ENCODE measurements at places on chromosomes 1 and 21. TPM values are rescaled to one million over a fixed set of nuclear protein-coding genes. Genes with fewer than 3 reads are reported as not detected.

- H3K27ac ChIP-seq, result peak within 1 kb of the TSS; percentile 78
- peaks cover 2% of the 10 kb centered on the region for H3K36me3 ChIP-seq
- H3K27me3 ChIP-seq, result no peaks in the 10 kb centered on the region
- peak within 1 kb of the TSS; percentile 94 for H3K4me3 ChIP-seq
- peaks cover 18% of the 10 kb centered on the region for H3K4me1 ChIP-seq
- DNase-seq, result peak; percentile 68
Observed at GRCh38 chr21:36134803-36135390, at the start of gene CBR3. TSS of gene CBR3 (plus strand) at chr21:36135079. CDS start at chr21:36135193, 114 bp downstream.

- no peak overlapping the region for H3K4me3 ChIP-seq
- H3K27me3 ChIP-seq, result no peaks in the 10 kb centered on the region
- no peaks in the 10 kb centered on the region for H3K36me3 ChIP-seq
- peak; percentile 78 for DNase-seq
Observed at GRCh38 chr1:27436204-27437159, 44.1 kb downstream of the GPR3 start.

DNA sequence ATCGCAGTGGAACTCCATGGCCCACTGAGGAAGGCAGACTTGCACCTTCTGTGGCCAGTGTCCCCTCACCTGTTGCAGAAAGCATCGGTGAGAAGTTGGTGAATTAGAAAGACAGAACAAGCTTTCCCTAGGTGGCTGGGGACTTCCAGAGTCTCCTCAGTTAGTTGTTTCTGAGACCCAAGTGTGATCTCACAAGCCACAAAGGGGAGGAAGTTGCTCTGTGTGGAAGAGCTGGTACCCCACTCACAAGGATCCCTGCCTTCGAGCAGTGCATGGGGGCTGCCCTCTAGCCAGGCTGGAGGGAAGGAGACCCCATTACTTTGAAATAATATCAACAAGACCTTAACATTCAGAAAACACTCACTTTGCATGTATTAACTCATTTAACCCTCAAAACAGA is 2.1 kb downstream of the PRELP start:
- no peaks in the 10 kb centered on the region for H3K36me3 ChIP-seq
- H3K4me1 ChIP-seq, result peaks cover 15% of the 10 kb centered on the region
- no peak for DNase-seq
- peaks cover 38% of the 10 kb centered on the region for H3K27me3 ChIP-seq
- H3K4me3 ChIP-seq, result no peak overlapping the region

- no peaks in the 10 kb centered on the region for H3K36me3 ChIP-seq
- H3K4me3 ChIP-seq, result peak overlapping the region; percentile 100
- no peak for DNase-seq
- H3K27ac ChIP-seq, result peak overlapping the region; percentile 79
- H3K4me1 ChIP-seq, result peaks cover 13% of the 10 kb centered on the region
- H3K27me3 ChIP-seq, result no peaks in the 10 kb centered on the region
Observed at GRCh38 chr1:68230901-68231626, 1.3 kb downstream of the WLS start.

DNA sequence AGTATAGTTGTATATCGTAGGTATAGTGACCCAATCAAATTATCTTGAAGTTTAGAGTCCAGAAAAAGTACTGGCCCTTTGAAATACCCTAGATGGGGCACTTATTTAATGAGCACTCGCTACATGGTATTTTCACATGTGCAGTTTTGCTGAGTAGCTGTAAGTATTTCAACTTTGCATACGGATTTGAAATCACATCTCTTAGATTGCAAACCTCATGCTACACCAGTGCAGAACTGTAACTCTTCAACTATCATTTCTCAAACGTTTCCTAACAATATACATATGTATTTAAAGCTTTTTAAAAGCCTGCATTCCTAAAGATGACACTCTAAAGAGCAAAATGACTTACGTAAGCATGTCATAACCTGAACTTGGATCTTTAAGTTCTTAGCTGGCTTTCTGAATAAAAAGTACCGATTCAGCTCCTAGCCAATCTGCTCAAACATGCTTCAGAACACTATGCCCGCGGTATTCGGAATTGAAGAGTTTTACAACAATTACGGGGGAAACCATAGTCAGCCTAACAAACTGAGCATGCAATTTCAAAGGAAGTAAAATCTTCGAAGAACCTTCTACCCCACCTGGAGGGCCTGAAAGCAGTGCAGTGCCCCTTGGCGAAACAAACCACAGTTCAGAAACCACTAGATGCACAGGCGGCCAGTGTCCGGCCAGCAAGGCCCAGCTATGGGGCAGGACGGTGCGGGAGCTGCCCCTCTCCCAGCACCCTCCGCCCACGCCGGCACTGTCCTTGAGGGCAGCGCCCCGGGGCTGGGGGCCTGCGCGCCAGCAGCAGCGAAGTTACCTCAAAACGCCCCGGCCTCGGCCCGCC is 863 bp downstream of the FH start:
- H3K4me1 ChIP-seq, result no peaks in the 10 kb centered on the region
- peak overlapping the region; percentile 83 for H3K4me3 ChIP-seq
- H3K27me3 ChIP-seq, result peaks cover 3% of the 10 kb centered on the region
- H3K36me3 ChIP-seq, result no peaks in the 10 kb centered on the region
- peak; percentile 20 for DNase-seq

GRCh38 chr1:156717351-156717750 is 10.9 kb upstream of the METTL25B start:
- no peaks in the 10 kb centered on the region for H3K27me3 ChIP-seq
- H3K4me1 ChIP-seq, result peaks cover 5% of the 10 kb centered on the region
- H3K27ac ChIP-seq, result no peak overlapping the region
- peaks cover 13% of the 10 kb centered on the region for H3K36me3 ChIP-seq
- DNase-seq, result no peak

GRCh38 chr1:21262293-21263051 is 27.8 kb downstream of the ECE1 start:
- no peaks in the 10 kb centered on the region for H3K27me3 ChIP-seq
- peak; percentile 88 for DNase-seq
- H3K27ac ChIP-seq, result peak overlapping the region; percentile 97
- H3K4me1 ChIP-seq, result peaks cover 48% of the 10 kb centered on the region
- no peak overlapping the region for H3K4me3 ChIP-seq
- H3K36me3 ChIP-seq, result peaks cover 4% of the 10 kb centered on the region

GRCh38 chr21:14863745-14864210 is 201.0 kb downstream of the NRIP1 start:
- no peaks in the 10 kb centered on the region for H3K27me3 ChIP-seq
- H3K27ac ChIP-seq, result no peak overlapping the region
- no peak overlapping the region for H3K4me3 ChIP-seq
- H3K4me1 ChIP-seq, result peaks cover 10% of the 10 kb centered on the region
- peak; percentile 14 for DNase-seq
- H3K36me3 ChIP-seq, result no peaks in the 10 kb centered on the region

DNA sequence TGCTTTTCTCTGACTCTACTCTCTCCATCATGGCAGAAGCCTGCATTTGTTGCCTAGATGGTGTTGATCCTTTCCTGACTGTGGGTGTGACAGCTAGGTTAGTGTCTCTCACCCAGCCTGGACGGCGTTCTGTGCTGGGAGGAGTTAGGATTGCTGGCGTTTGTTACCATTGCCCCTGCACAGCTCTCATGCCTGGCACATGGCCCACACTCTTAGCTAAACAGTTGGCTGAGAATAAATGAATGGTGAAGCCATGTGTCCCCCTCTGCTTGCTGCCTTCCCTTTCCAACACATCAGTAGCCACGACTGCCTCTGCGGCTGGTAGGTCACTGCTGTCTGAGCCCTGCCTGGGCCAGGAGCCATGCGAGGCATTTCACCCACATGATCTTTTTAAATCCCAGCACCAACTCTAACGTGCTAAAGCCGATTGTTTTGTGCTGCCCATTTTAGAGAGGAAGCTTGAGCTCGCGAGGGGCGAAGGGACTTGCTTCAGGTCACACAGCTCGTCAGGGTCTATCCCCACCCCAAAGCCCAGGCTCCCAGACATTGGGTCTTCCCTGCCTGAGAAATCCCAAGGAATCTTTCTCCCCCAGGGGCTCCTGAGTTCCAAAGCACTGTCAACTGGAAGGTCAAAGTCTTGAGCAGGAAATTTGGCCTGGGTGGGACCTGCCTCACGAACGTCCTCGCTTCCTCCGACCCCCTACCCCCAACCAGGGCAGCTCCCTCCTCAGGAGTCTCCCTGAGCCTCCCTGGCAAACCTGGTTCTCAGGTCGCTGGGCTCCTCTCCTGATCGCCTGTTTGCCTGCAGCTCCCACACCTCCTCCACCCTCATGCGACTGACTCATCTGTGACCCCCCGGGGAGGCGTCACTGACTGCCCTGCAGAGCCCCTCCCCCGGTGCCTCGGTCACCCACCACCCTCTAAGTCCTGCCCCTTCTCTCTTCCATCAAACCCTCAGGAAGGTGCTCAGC is 271.7 kb upstream of the C1orf174 start:
- no peaks in the 10 kb centered on the region for H3K4me1 ChIP-seq
- DNase-seq, result no peak
- no peak overlapping the region for H3K27ac ChIP-seq
- H3K36me3 ChIP-seq, result no peaks in the 10 kb centered on the region
- no peak overlapping the region for H3K4me3 ChIP-seq

GRCh38 chr1:220013497-220013896 is 32.8 kb downstream of the EPRS1 start:
- peaks cover 17% of the 10 kb centered on the region for H3K36me3 ChIP-seq
- H3K4me3 ChIP-seq, result no peak overlapping the region
- no peaks in the 10 kb centered on the region for H3K27me3 ChIP-seq
- no peak overlapping the region for H3K27ac ChIP-seq
- no peaks in the 10 kb centered on the region for H3K4me1 ChIP-seq

- peak overlapping the region; percentile 1 for H3K27ac ChIP-seq
- H3K36me3 ChIP-seq, result no peaks in the 10 kb centered on the region
- peaks cover 13% of the 10 kb centered on the region for H3K4me1 ChIP-seq
- DNase-seq, result peak; percentile 81
- no peak overlapping the region for H3K4me3 ChIP-seq
- no peaks in the 10 kb centered on the region for H3K27me3 ChIP-seq
Observed at GRCh38 chr1:81179242-81179641, 621.5 kb upstream of the ADGRL2 start.

GRCh38 chr1:230794871-230795605 is 47.9 kb downstream of the CAPN9 start:
- no peak overlapping the region for H3K4me3 ChIP-seq
- H3K27me3 ChIP-seq, result no peaks in the 10 kb centered on the region
- no peaks in the 10 kb centered on the region for H3K36me3 ChIP-seq
- DNase-seq, result no peak

GRCh38 chr1:1318131-1318652 is 6.3 kb downstream of the INTS11 start:
- H3K36me3 ChIP-seq, result peaks cover 13% of the 10 kb centered on the region
- peak overlapping the region; percentile 47 for H3K27ac ChIP-seq
- H3K4me3 ChIP-seq, result no peak overlapping the region
- peaks cover 27% of the 10 kb centered on the region for H3K4me1 ChIP-seq
- peak; percentile 93 for DNase-seq

DNA sequence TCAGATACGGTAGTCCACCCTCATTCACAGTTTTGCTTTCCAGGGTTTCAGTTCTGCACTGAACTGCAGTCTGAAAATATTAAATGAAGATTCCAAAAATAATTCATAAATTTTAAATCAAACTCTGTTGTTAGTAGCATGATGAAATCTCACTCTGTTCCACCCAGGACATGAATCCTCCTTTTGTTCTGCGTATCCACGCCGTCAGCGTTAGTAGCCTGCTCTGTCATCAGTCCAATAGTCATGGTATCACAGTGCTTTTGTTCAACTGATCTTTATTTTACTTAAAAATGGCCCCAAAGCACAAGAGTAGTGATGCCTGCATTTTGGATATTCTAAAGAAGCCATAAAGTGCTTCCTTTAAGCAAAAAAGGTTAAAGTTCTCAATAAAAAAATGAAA is 23.9 kb downstream of the CHD1L start:
- no peaks in the 10 kb centered on the region for H3K27me3 ChIP-seq
- H3K27ac ChIP-seq, result no peak overlapping the region
- H3K4me1 ChIP-seq, result no peaks in the 10 kb centered on the region
- DNase-seq, result no peak

DNA sequence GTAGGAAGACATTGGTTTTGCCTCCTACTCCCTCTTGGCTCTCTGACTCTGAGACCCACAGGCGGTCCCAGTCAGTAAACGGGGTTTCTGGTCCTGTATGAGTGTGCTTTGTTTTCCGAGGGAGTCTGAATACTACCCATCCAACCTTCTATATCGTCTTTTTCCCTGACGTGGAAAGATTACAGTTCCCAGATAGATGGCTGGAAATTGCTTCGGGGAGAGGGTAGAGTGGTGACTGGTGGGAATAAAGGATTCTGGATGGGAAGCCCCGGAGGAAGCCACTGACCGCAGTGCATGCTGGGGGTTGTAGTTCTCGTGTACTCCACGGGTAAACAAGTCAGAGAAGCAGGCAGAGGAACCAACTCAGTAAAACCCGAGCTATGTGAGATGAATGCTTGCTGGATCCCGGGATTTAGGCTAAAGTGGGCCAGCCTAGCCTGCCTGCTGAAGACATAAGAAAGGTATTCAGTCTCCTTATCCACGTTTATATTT is 66.2 kb upstream of the IRF2BP2 start:
- DNase-seq, result peak; percentile 65
- no peaks in the 10 kb centered on the region for H3K27me3 ChIP-seq
- H3K4me1 ChIP-seq, result peaks cover 7% of the 10 kb centered on the region
- no peak overlapping the region for H3K27ac ChIP-seq

DNA sequence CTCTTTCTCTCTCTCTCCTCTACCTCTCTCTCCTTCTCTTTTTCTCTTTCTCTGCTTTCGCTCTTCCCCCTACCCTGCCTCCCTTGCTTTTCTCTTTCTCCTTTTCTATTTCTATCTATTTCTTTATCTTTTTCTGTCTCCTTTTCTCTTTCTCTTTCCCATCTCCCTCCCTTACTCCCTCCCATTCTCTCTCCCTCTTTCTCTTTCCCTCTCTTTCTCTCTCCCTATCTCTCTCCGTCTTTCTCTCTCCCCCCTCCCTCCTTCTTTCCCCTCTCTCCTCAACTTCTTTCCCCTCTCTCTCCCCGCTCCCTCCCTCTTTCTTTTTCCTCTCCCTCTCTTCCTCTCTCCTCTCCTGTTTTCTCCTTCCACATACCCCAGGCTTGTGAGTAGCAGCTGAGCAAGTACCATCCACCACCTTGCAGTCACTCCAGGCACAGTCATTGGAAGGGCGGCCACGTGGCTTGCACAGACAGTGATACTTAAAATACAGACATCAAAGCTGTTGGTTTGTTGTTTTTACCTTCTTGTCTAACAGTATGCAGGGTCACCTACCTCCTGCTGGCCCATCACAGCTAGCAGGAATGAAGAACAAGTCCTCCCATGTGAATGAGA is 209.1 kb upstream of the COA6 start:
- H3K36me3 ChIP-seq, result no peaks in the 10 kb centered on the region
- H3K27me3 ChIP-seq, result no peaks in the 10 kb centered on the region
- H3K27ac ChIP-seq, result no peak overlapping the region
- no peaks in the 10 kb centered on the region for H3K4me1 ChIP-seq
- DNase-seq, result no peak

- no peaks in the 10 kb centered on the region for H3K4me1 ChIP-seq
- DNase-seq, result no peak
- H3K36me3 ChIP-seq, result no peaks in the 10 kb centered on the region
- H3K27me3 ChIP-seq, result no peaks in the 10 kb centered on the region
Observed at GRCh38 chr1:116334868-116335635, 38.0 kb upstream of the ATP1A1 start.

ERICH3 gene
- total RNA-seq, result not detected

KRTAP19-5 gene
- total RNA-seq, result not detected

FCGR3A gene
- total RNA-seq, result not detected

GABPA gene
- total RNA-seq, result 23.6 TPM

CHAF1B gene
- total RNA-seq, result 3.0 TPM

ELF3 gene
- 2.9 TPM for total RNA-seq

NCMAP gene
- total RNA-seq, result not detected

SLC35A3 gene
- total RNA-seq, result 16.6 TPM

EFNA3 gene
- total RNA-seq, result 2.9 TPM

PRAMEF18 gene
- total RNA-seq, result not detected

IL10 gene
- not detected for total RNA-seq

KCNJ9 gene
- total RNA-seq, result not detected

HES4 gene
- 169 TPM for total RNA-seq

LENEP gene
- not detected for total RNA-seq

GPR153 gene
- total RNA-seq, result 3.7 TPM

OR2AK2 gene
- total RNA-seq, result not detected
